NCI-H2081 (cell line): ENCODE measurements at places on chromosomes 16 and 17.

GRCh38 chr16:58026139-58026704, 668 bp downstream of the MMP15 start:
- peak; percentile 30 for DNase-seq

- DNase-seq: peak; percentile 19
Observed at GRCh38 chr17:28916302-28916934, 13.5 kb upstream of the DHRS13 start.

DNA sequence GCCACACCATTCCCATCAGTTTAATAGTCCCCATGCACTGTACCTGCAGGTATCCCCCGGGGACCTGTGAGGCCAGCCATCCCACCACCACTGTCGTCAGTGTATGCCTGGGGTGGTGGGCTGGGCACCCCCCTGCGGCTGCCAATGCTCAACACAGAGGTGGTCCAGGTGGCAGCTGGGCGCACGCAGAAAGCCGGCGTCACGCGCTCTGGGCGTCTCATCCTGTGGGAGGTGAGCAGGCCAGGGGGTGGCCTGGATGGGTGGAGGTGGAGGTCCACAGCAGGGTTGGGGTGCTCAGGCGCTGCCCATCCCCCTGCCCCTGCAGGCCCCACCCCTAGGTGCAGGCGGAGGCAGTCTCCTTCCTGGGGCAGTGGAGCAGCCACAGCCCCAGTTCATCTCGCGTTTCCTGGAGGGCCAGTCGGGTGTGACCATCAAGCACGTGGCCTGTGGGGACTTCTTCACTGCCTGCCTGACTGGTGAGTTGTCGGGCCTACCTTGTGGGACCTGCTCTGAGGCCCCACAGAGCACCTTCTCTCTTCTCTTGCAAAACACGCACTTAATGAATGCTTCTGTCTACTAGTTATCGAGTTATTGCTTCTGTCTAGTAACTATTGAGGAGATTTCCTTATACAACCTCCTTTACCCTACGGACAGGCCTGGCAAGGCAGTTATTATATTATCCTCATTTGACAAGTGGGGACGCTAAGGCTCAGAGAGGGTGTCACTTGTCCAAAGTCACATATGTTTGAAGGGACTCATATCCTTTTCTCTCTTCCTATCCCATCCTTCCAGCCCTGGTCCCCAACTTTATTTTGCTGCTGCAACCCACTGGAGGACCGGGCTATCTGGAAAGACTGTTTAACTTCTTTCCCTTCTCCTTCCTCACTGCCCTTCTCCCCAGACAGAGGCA, 5.8 kb upstream of the TRAF4 start:
- DNase-seq: no peak

- DNase-seq: no peak
Observed at GRCh38 chr17:68937890-68938514, 17.2 kb downstream of the ABCA8 start.

GRCh38 chr17:77701996-77702395, 256.5 kb upstream of the TNRC6C start:
- DNase-seq: no peak

GRCh38 chr17:29948448-29949215, 7.2 kb downstream of the EFCAB5 start:
- no peak for DNase-seq

DNA sequence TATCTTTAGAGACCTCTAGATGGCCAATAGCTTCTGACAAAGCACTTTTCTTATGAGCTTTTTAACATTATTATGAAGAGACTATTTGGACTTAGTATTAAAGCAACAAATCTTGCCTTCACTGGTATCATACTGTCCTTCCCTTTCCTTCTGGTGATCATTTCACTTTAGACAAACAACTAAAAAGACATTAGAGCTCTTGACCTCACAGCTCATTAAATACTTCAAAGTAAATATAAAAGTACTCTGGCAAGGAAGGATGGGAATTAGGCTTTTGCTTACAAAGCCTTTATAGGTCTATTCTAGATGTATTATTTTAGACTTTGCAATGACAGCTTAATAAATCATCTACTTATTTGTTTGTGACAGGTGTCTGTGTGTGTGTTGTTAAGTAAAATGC, 11.1 kb downstream of the STXBP4 start:
- no peak for DNase-seq

GRCh38 chr17:79223471-79223870, 148.8 kb downstream of the ENGASE start:
- no peak for DNase-seq

DNA sequence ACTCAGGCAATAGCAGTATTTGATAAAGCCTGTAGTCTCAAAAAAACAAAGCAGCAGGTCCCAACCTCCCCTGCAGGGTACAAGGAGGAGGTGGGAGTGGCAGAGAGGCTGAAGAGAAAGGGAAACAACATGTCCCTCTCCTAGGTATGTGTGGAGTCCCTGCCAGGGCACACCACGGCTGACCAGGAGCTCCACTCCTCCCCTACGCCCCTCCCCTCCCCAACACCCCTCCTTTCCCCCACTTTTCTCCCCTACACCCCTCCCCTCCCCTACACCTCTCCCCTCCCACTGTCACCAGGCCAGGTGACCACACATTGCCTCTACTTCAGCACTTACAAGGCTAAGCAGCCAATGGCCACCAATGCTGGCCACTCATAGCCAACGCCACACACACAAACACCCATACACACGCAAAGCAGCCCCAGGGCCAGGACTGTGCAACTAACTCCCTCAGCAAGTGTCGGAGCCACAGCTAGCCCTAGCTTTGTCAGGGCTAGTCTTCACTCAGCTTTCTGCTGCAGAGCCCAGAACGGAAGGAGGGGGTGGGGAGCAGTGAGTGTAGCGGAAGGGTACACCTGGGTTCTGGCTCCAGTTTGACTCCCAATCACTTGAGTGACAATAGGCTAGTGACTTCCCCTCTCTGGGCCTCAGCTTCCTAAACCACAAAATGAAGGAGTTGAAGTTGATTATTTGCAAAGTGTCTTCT, 8.2 kb downstream of the CAVIN1 start:
- DNase-seq: no peak

DNA sequence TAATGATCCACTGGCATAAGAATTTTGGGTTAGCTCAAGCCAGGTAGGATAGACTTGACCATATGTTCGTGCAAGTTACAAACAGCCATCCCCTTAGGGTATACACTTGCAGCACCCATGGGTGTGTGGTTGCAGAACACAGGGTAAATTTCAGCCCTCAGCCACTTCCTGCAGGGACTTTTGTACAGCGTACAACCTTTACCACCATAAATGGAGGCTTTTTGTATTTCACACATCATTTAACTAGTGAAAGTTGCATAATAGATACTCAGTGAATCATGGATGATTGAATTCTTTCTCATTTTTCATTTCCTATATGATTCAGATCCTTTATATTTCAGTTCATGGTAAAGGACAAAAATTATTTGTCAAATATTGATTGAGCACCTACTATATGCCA, 473.9 kb downstream of the CDH13 start:
- DNase-seq: no peak

- DNase-seq: no peak
Observed at GRCh38 chr17:57357830-57358430, 101.6 kb downstream of the MSI2 start.

DNA sequence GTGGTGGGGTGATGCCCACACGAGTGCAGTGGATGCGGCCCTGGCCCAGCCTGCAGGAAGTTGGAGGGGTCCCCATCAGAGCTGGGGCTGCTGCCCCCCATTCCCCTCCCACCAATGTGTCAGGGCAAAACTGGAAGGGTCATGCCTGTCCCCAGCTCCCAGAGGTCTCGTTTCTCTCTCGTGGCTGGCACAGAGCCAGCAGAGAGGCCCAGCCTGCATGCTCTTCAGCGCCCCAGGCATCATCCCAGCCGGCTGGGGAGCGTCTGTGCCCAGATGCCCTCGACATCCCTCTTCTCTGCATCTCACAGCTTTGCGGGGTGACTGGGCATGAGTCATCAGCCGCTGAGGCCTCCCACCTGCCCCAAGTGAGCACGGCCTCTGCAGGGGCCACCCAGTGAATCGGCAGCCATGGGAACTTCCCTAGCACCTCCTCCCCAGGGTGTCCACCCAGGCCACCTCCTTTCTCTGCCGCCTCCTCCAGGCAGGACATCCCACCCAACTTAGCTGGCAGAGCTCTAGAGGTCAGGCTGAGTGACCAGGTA, 9.8 kb upstream of the CSNK1D start:
- peak; percentile 32 for DNase-seq

GRCh38 chr16:81266680-81267095, 28.2 kb downstream of the BCO1 start:
- no peak for DNase-seq

- DNase-seq: no peak
Observed at GRCh38 chr16:87070657-87071056, 246.5 kb downstream of the C16orf95 start.

DNA sequence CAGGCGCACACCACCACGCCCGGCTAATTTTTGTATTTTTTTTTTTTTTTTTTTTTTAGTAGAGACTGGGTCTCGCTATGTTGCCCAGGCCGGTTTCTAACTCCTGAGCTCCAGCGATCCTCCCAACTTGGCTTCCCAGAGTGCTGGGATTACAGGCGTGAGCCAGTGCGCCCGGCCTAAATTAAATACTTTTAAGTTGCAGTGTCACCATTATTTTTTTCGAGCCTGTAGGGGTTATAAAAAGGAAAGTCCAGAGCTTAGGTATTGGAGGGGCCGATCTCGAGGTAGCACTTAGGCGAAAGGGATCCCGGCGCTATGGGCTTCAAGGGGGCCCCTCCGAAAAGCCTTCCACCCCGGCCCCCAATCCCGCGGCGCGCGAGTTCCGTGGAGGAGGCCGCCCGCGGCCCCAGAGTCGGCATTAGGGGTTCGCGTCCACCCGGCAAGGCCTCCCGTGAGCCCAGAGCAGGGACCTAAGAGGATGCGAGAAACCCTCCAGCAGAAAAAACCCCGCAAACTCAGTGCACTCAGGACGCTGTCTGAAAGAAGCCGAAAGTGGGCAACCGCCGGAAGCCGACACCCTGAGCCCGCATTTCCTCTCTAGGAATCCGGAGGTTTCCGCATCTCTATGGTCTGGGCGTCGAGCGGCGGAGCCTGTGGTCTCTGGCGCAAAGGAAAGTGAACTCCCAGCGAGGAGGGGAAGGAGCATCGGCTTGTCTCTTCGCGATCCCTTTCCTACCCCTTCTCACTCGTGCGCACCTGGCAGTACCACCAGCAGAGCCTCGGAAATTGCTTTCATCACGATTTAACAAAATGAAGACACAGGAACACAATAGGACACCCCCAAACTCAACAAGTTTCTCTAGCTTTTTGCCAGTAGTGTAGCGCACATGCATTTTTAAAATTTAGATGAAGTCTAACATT, 14.1 kb upstream of the RGS9 start:
- DNase-seq: peak; percentile 88

DNA sequence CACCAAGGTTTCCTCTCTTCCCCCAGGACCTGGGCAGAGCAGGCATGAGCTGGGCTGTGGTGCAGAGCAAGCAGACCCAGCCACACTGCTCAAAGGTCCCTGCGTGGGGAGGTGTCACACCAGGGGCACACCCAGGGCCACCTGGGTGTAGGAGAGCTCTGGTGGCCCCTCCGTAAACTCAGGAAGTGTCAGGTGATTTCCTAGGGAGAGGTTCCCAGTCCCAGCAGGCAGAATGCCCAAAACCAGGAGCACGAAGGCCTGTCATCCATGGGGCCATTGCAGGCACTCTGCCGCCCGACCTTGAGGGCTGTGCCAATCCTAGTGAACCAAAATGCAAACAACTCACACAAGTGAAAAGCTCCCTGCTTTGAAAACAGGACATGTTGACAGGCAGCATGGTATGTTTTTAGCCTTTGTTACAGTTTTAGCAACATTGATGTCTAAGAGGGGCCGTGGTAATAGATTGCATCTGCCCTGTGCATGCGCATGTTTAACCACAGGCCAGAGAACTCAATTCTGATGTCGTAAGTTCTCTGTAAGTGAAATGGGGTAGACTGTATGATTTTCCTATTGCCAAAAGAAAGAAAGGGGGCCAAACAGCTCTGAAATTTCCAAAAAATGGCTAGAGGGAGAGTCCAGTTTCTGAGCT, 21.3 kb downstream of the CIBAR2 start:
- no peak for DNase-seq

GRCh38 chr16:50360033-50360778, 8.6 kb downstream of the BRD7 start:
- no peak for DNase-seq

DNA sequence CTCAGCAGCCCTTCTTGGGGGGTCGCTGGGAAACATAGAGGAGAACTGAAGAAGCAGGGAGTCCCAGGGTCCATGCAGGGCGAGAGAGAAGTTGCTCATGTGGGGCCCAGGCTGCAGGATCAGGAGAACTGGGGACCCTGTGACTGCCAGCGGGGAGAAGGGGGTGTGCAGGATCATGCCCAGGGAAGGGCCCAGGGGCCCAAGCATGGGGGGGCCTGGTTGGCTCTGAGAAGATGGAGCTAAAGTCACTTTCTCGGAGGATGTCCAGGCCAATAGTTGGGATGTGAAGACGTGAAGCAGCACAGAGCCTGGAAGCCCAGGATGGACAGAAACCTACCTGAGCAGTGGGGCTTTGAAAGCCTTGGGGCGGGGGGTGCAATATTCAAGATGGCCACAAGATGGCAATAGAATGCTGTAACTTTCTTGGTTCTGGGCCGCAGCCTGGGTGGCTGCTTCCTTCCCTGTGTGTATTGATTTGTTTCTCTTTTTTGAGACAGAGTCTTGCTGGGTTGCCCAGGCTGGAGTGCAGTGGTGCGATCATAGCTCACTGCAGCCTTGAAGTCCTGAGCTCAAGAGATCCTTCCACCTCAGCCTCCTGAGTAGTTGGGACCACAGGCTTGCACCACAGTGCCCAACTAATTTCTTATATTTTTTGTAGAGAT, 3.4 kb downstream of the STH start:
- peak; percentile 72 for DNase-seq

GRCh38 chr17:31459716-31460115, 68.2 kb downstream of the RAB11FIP4 start:
- no peak for DNase-seq

DNA sequence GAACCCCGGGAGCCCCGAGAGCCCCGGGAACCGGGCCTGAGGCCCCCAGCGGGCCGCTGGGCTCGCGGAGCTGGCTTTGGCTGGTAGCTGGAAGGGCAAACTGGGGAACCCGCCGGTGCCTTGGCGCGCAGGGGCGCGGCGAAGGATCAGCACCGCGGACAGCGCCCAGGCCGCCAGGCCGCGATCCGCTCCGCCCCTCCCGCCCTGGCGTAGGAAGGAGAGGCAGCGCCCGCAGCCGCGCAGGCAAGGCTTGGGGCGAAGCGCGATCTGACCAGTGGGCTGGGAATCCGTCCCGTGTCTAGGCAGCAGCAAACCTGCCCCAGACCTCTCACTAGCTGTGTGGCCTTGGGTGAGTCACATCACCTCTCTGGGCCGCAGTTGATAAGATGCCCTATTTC, 331 bp upstream of the CCDC92B start:
- DNase-seq: peak; percentile 52

DNA sequence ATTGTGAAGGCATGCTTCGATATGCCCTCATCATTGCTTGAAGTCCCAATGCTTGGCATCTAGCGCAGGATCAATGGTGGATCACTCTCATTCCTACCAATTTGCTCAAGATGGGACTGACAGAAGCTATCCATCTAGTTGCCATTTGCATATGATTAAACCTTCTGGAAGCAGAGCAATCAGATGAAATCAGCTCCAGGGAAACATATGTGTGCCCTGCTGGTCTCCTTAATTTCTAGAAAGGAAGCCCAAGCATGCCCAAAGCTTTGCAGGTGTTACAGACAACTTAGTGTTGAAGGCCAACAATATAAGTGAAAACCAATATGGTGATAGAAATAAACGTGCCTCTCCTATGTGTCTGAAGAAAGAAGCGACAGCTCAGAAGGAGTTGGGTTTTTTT, 350.0 kb upstream of the ERCC4 start:
- no peak for DNase-seq

GRCh38 chr16:53755026-53755910, 51.3 kb downstream of the FTO start:
- DNase-seq: peak; percentile 73

GRCh38 chr16:85593494-85594221, 19.5 kb upstream of the GSE1 start:
- DNase-seq: peak; percentile 93
